Peyer's patch (tissue), 4 donors: ENCODE measurements at places on chromosomes 16 and 17. TPM values are rescaled to one million over a fixed set of nuclear protein-coding genes. Genes with fewer than 3 reads are reported as not detected.
A peak's percentile ranks its signal among the peaks of the same experiment; 100 is the strongest.

GRCh38 chr16:86426063-86426642, 84.2 kb upstream of the FOXF1 start:
- DNase-seq, result no peak

DNA sequence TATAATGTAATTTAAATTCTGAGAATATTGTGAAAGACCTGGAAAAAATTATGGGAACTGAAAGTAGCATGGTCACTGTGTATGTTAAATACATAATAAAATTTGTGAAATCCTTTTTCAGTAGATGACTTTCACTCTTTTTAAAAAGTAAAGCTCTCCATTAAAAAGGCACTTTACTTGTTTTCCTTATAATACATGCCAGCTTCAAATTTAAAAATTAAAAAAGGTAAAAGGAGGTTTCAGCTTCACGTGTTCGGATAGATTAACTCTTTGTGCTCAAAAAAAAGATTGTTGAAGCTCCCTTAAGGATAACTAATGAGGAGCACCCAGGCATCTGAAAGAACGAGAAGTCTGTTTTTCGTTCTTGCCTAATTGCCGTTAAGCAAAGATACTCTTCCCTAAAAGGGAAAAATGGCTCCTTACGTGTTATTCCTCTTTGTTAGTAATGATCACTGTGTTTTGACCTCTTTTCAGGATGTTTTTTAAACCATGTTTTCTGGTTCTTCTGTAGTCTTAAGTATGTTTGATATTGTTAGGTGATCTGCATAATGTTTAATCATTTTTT, 87.8 kb downstream of the TUBD1 start:
- DNase-seq, result no peak

- peak; percentile 51 for DNase-seq
Measured at GRCh38 chr16:68436581-68436980, 11.7 kb downstream of the SMPD3 start.

DNA sequence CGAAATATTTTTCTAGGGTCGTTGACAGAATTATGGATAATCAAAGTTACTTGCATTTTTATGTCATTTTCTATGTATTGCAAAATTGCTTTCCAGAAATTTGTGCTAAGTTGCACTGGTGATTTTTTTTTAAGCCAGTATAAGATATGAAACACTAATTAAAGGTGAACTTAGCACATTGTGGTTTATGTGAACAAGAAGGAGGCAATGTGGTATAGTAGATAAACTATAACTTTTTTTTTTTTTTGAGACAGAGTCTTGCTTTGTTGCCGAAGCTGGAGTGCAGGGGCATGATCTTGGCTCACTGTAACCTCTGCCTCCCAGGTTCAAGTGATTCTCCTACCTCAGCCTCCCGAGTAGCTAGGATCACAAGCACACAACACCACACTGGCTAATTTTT, 13.2 kb downstream of the DGKE start:
- no peak for DNase-seq

- no peak for DNase-seq
Measured at GRCh38 chr16:17998996-17999395, 337.5 kb downstream of the NPIPA8 start.

DNA sequence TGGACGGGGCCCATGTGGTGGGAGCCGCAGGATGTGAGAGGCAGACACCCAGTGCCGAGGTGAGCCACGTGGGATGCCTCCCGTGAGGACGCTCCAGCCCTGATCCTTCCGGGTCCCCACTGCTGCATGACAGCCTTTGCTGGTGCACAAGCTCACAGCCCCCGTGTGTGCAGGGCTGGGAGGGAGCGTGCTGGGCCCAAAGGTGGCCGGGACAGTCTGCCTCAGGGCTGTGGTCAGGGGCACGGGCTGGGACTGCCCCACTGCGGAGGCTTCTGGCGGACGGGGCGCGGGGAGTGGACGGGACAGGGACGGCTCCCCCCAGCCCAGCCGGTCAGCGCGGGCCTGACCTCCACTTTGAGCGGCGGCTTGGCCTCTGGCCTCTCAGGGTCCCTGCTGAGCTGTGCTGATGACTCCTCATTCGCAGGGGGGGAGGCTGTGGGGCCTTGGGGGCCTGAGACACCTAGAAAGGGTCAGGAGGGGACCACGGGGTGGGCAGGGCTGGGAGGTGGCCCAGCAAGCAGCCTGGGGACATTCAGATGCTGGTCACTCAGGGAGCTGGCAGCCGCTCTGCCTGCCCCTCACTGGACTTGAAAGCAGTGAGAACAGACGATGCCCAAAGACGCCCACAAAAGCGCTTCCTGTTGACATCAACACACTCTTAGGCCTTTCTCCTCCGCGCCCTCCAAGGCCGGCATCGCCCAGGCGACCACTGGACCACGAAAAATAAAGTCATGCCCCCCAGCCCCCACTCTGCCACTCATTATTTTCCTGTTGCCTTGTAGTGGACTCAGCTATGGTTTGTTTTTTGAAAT, 9.3 kb upstream of the METRNL start:
- no peak for DNase-seq

GRCh38 chr17:16880843-16881230, 91.1 kb downstream of the TNFRSF13B start:
- no peak for DNase-seq

- DNase-seq, result peak; percentile 79
Measured at GRCh38 chr17:38663125-38663751, 11.5 kb downstream of the EPOP start.

GRCh38 chr16:70402916-70403659, 35.8 kb downstream of the ST3GAL2 start:
- DNase-seq, result no peak

- peak; percentile 66 for DNase-seq
Measured at GRCh38 chr17:77322514-77323412, 182.0 kb downstream of the SEC14L1 start.

DNA sequence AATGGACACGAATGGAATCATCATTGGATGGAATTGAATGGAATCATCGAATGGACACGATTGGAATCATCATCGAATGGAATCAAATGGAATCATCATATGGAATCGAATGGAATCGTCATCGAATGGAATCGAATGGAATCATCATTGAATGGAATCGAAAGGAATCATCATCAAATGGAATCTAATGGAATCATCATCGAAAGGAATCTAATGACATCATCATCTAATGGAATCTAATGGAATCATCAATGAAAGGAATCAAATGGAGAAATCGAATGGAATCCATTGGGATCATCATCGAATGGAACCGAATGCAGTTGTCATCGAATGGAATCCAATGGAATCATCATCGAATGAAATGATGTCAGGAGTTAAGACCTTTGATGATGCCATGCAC, 154.9 kb downstream of the SHCBP1 start:
- no peak for DNase-seq

DNA sequence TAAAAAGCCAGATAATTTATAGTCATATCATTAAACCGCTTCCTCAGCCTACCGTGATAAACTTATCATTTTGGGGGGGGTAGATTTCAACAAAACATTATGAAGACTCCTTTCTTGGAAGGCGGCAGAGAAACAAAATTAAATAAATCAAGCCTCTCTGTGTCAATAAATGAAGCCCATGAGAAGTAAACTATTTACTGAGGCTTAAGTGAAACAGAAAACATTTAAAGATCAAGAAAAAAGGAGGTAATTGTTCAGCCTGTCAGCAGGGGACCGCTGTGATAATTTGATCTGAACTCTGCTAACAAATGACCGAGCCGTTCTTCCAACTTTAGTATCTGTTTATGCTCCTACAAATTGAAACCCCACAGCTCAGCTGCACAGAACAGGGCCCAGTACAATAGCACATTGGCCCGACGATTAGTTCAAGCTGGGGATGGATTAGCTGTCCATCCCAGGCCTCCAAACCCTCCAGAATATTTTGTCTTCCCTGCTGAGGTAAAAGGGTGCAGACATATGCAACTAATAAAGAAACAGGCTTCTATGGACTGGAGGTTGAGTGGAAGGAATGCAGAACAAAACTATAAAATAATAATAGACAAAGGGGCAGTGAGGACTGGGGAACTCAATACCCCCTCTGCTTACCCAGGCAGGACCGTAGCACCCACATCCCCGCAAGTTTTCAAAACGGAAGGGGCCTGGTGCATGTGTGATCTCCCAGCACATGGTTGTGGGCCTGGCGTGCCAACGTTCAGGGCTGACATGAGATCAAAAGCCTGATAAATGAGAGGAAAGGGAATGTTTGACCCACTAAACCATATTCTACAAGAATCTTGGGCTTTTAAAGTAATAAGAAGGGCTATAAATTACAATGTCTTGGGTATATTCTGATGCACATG, 298.1 kb upstream of the IRX5 start:
- DNase-seq, result no peak

The OR1F1 gene
- total RNA-seq, result not detected

The SLC5A10 gene
- not detected for total RNA-seq

The GLP2R gene
- total RNA-seq, result 14.5 TPM

The SGCA gene
- 2.9 TPM for total RNA-seq

The PTX4 gene
- not detected for total RNA-seq

The NPIPA8 gene
- not detected for total RNA-seq

The BRD7 gene
- 34.0 TPM for total RNA-seq

The DNAH2 gene
- 0.18 TPM for total RNA-seq

The MPV17L gene
- total RNA-seq, result 6.6 TPM

The ATP2C2 gene
- 148 TPM for total RNA-seq

The KRTAP3-2 gene
- total RNA-seq, result not detected
